ENCODE measurements at places on chromosomes 16 and 17.

- no peak for DNase-seq
Observed at GRCh38 chr17:50840311-50840851, 5.0 kb downstream of the WFIKKN2 start.

DNA sequence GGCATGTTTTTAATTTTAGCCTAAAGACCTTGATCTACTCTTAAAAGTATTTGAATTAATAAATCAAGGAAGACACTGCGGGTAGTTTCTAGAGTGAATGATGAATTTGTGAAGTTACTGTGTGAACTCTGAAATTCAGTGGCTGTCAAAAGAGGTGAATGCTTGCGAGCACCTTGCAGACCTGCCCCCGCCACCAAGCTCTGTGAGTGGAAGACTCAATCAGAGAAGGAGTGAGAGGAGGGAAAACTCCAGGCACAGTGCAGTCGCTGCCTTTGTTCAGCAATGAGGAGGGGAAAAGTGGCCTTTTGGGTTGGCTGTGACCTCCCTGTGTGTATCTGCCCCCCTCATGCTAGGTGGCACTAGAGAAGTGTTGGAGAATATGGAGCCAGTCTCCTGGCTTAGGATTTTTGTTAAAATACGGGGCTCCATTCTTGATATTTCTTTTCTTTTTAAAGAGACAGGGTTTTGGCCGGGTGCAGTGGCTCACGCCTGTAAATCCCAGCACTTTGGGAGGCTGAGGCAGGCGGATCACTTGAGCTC is 53.0 kb downstream of the LDHD start:
- DNase-seq = no peak

DNA sequence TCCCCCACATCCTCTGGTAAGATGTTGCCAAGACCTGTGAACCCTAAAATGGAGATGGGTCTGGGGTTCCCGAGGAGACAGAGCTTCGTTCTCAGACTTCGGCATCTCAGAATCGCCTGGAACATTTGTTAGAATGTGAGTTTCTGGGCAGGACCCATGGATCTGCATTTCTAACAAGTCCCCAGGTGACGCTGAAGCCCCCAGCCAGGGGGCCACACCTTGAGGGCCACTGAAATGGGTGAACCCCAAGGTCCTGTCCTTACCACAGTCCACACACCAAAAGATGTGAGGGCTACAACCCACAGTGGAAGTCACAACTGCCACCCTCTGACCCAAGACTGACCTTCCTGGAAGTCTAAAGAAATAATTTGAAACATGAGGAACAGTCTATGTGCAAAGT is 14.0 kb downstream of the MPP3 start:
- no peak for DNase-seq

GRCh38 chr17:40124279-40125141 is 2.7 kb downstream of the MSL1 start:
- DNase-seq = no peak

- no peak for DNase-seq
Observed at GRCh38 chr17:8934346-8934745, 31.2 kb downstream of the PIK3R5 start.

GRCh38 chr17:1224330-1224729 is 44.5 kb upstream of the ABR start:
- no peak for DNase-seq

DNA sequence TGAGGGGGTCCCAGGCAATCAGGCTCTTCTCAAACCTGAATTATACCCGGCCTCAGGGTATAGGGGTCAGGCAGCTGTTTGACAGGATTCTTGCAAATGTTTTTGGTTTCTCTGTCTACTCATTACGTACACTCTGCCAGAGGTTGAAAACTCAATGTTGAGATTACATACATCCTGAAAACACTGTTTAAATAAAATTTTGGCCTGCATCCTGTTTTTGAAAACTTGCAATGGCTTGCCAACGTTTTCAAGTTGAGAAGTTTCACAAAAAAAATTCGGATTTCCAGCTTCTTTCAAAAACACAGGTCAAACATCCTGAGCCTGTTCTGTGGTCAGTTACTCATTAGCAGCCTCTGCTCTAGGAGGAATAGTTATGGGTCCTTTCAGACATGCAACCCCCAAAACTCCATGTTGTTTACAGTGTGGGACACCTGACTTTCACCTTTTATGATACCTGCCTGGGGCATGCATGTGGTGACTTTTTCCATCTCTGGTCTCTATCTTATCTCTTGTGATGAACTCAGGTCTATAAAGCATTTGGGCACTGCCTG is 577.8 kb downstream of the WWOX start:
- no peak for DNase-seq

DNA sequence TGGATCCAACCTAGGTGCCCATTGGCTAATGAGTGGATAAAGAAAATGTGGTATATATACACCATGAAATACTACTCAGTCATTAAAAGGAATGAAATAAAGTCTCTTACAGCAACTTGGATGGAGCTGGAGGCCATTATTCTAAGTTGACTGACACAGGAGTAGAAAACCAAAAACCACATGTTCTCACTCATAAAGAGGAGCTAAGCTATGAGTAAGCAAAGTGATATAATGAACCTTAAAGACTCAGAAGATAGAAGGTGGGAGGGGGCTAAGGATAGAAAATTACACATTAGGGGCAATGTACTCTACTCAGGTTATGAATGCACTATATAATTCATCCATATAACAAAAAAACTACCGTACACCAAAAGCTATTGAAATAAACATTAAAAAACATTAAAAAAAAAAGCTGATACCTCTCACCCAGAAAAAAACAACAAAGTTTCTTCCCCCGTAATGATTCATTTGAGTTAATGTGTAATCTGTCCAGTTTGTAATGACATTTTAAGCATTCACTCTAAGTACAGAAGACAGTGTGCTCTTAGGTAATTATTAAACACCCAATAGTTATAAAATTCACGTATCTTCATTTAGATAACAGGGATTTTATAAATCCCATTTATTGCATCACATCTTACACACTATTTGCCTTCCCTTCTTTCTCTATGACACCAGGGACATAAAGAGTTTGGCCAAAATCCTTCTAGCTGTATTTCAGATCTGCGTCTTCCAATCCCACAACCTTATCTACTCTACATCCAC is 941.5 kb downstream of the CDH11 start:
- no peak for DNase-seq

DNA sequence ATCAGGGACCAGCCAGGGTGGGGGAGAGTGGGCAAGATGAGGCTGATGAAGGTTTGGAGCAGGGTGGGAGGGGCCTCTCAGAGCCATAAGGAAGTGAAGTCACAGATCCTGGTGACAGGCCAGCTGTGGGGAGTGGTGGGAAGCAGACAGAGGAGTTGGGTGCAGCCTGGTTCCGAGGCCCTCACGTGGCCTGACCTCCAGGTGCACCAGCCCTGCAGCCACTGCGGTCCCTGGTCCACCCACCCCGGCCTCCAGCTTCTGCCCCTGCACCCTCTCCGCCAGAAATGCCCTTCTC is 3.9 kb upstream of the ZFPM1 start:
- no peak for DNase-seq

GRCh38 chr17:73320601-73321264 is 8.9 kb upstream of the CDC42EP4 start:
- DNase-seq = no peak

Measured in fibroblast of skin of left biceps (primary cell).